ENCODE measurements at places on chromosomes 3 and 15.

DNA sequence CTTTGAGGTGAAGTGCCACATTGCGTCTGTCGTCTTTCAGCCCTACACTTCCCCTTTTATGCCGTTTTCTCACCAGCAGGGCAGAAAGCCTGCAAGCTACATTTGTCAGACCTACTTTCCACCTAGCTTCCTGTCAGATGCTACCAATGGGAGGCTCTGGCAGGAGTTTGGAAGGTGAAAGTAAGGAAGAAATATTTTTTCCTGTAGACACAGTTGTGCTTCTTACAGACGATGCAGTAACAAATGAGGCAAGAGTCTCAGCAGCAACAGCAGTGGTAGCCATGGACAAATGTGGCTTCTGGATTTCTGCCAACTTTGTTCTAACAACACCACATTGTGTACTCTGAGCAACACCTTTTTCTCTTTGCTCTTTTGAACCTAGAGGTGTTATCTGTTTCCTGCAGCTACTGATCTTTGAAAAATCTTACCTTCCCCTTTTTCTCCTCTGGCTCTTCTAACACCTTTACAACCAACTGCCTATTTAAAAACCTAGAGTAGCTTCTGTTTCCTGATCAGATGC lies 70.6 kb upstream of the STT3B start:
- DNase-seq: no peak

GRCh38 chr15:37007301-37007700 lies 93.0 kb downstream of the MEIS2 start:
- DNase-seq: no peak

DNA sequence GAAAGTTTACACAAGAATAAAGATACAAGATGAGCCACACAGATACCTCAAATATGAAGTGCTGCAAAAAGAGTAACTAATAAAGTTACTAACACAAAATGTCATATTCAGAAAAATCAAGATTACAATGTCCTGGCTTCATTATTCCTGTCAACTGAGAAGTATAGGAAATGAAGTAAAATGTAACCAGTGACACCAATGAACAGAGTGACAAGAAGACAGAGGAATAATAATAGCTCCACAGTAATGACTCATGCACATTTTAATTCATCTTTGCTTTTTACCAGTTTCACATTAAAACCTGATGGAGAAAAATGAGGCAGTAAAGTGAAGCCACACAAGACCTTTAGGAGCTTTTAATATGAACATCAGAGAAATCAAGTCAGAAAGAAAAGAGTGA lies 214.1 kb downstream of the ZBBX start:
- no peak for DNase-seq

GRCh38 chr3:136141891-136142290 lies 54.2 kb downstream of the MSL2 start:
- DNase-seq: peak; percentile 32

GRCh38 chr3:83953417-83954089 lies 1005.2 kb upstream of the CADM2 start:
- peak; percentile 61 for DNase-seq

DNA sequence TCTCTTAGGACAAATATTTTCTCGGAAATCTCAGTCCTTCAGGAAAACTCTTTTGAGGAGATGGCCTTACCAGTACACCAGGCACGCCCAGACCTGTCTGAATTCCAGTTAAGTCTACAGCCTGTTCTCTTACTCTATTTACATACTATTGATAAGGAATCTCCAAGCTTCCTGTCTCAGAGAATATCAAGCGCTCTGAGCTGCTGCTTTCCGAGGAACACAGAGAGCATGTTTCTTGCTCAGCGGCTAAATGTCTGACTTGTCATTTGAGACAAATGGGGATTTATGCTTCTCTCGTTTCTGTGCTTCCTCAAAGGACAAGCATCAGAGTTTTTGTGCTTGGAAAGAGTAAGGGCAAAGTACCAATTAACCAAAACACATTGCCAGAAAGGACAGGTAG lies 112.4 kb upstream of the CCDC54 start:
- DNase-seq: no peak

DNA sequence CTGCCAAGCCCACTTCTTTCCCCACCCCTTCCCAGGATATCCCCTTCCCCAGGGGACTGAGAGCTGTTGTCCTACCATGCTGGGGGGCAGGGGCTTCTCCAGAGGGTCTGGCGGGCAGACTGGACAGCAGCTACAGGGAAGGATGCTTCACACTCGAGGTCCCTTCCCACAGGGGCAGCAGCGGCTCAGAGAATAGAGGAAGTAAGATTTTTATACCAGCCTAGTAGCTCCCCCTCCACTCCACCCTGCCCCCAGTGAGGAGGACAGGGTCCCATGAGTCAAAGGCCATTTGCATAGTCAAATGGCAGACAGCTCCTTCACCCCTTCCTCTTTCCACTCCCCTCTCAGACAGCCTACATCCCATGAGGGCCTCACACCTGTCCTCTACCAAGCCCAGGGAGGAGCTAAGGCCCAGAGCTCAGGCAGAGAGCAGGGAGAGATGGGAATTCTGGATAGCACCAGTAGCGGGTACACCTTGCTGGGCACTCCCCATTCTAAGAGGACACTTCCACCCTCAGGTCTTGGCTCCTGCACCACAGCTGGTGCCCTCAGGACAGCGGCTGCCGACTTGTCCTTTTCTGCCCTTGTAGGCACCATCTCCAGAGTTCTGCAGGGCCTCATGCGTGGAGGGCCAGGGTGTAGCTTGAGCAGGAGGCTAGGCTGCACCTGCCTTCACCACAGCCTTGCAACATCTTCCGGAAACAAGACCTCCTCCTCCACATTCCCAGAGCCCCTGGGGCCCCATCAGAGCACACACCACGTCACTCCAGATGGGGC lies at the start of gene TLR9:
TLR9 (minus strand) TSS at position 194 of the 777 bp plus-strand sequence; CDS start at position 78, 116 bp downstream.
- DNase-seq: no peak

DNA sequence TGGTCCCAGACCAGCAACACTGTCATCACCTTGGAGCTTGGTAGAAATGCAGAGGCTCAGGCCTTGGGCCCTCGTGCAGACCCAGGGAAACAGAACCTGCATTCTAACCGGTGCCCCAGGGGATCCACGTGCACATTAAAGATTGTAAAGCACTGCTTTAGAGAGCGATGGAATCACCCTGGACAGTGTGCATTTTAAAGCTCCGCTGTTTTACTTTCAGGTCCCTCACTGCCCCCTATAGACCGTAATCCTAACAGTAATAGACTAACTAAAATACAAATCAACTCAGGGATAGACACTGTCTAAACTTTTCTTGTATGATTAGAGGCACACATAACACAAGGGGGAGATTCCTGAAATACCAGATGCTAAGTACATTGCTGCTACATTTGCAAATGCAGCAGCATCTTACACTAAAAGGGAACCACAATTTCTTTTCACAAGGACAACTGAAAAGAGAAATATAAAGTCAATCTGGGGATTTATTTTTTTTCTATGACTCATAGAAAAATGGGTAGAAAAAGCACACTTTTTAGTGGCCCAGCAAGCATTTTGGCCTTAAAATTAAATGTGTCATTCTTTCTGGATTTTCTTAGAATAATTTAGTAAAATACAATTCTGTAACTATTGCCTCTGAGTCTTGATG lies 10.5 kb upstream of the SH3GL3 start:
- DNase-seq: no peak

GRCh38 chr3:192653862-192654261 lies 73.5 kb downstream of the FGF12 start:
- DNase-seq: no peak

- DNase-seq: no peak
These were observed 55.6 kb downstream of the CCR3 start for GRCh38 chr3:46297658-46298423.

DNA sequence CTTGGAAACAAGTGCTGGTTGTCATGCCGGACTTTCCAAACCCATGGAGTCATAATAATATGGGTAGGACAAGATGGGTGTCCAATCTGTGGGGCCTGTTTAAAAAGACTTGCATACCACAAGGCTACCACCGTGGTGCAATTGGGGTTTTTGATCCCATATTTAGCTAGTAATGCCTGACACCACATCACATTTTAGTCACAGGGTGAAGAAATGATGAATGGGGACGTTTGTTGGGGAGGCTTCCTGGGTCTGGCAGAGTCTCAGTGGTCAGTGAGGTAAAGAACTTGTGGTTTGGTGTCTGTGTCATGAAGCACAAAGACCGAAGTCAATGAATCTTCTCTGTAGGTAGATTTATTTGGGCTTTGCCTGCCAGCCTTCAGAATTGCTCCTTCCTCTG lies 31.0 kb downstream of the P3H2 start:
- DNase-seq: no peak

DNA sequence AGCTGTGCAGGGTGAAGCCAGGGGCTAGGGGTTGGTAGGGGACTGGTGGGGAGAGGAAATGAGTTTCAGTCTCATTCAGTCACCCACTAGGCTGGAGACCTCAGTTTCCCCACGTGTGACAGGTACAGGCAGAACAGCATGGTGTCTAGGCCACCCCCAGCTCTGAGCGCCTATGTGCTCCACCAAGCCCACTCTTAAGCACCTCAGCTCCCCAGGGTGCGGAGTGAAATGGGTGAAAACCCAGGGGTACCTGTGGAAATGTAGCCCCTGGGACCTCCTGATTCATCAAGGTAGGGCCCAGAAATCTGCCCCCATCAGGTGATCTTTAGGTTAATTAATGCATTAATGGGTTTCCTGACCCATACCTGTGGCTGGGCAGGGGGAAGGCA lies 3.7 kb downstream of the ATP2B2 start:
- no peak for DNase-seq
